ENCODE measurements at places on chromosomes 4 and X.

GRCh38 chr4:1252928-1253492 is 4.1 kb upstream of the CTBP1 start:
- DNase-seq = no peak

DNA sequence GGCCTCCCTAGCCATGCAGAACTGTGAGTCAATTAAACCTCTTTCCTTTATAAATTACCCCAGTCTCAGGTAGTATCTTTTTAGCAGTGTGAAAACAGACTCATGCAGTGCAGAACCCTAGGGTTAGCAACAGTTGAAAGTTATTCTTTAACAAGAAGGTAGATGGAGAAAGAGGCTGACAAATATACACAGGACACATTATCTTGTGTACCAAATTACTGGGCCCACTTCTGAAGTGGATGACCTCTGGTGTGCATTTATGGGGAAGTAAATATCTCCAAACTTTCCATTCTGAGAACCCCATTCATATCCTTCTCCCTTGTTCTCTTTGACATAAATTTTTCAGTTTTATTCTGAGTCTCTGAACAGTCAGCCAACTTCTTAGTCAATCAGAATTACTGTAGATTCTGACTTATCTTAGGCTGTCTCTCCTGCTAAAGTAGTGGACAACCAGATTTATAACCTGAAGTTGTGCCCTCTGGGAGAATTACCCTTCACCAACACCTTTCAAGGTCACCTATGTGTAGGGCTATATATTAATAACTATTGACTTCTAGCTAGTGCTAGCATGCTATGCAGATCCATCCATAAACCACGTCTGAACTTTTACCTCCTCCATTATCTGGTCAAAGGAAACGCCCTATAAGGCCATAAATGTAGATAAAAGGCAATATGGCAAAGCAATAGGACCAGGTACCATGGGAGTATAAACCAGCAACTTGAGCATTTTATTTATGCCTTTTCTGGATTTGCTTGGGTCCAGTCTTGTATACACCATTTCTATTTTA is 72.5 kb upstream of the TAB3 start:
- DNase-seq = no peak

GRCh38 chrX:66915893-66916292 is 277.0 kb upstream of the EDA2R start:
- no peak for DNase-seq

DNA sequence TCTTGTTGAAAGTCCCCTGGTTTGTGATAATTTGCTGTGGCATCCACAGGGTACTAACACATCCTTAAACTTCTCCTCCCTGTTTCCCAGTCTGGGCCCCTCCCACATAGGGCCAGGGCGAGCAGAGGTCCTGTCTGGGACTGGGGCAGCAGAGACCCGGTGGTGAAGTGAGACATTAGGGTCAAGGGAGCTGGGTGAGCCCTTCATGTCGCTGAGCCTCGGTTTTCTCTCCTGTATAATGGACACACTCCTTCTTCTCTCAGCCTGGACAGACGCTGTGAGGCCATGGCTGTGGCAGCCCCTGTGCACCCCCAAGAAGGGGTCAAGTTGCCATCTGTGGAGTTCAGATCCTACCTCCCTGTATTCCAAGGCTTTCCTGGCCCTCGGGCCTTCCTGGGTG is 33.0 kb upstream of the HMX1 start:
- DNase-seq = no peak
